Stimulated activated CD4-positive, alpha-beta T cell treated with anti-CD3 and anti-CD28 coated beads, Interleukin-4, amount 100 ng/mL, for 4 hours (primary cell): ENCODE measurements at places on chromosomes 5 and 9.

GRCh38 chr5:149948993-149949392 is 4.4 kb upstream of the PDE6A start:
- no peak for DNase-seq

- DNase-seq, result no peak
Observed at GRCh38 chr9:121559183-121559582, 59.5 kb upstream of the GGTA1 start.

DNA sequence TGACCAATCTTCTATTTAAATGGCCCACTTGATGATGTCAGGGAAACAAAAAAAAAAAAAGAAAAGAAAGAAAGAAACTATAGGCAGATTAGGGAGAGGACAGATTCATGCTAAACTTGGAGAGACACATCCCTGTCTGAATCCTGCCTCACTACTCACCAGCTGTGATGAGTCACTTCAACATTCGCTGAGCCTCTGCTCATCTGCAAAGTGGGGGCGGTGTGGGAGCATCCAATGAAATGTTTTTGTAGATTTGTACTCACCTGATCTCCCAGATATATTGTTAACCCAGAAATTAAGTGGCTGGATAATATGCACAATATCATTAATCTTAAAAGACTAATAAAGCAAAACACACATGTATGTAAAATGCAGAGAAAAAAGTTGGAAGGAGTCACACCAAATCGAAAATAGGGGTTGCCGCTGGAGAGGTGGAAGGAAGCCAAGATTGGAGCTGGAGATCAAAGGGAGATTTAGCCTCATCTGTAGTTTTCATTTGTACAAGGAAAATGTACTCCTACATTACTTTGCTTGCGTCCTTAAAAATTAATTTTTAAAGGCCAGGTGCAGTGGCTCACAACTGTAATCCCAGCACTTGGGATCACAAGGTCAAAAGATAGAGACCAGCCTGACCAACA is 17.0 kb upstream of the ERGIC1 start:
- no peak for DNase-seq

DNA sequence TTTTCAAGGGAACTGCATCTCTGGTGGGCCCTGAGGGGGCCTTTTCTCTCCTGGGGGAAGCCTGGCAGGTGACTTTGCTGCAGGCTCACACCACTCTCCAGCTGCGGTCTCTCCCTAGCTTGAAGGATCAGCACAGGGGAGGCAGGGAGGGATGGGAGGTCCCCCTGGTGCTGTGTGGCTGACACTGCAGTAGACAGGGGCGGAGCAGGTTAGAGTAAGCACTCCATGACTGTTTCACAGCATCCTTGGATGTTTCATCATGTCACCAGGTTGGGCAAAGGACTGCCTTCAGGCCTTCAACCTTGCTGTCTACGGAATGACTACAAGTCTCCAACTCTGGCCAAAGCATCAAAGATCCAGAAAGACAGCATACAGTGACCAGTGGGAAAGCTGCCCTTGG is 470.7 kb downstream of the CDK5RAP2 start:
- DNase-seq, result no peak

GRCh38 chr5:55421074-55421529 is 113.3 kb downstream of the MTREX start:
- no peak for DNase-seq

DNA sequence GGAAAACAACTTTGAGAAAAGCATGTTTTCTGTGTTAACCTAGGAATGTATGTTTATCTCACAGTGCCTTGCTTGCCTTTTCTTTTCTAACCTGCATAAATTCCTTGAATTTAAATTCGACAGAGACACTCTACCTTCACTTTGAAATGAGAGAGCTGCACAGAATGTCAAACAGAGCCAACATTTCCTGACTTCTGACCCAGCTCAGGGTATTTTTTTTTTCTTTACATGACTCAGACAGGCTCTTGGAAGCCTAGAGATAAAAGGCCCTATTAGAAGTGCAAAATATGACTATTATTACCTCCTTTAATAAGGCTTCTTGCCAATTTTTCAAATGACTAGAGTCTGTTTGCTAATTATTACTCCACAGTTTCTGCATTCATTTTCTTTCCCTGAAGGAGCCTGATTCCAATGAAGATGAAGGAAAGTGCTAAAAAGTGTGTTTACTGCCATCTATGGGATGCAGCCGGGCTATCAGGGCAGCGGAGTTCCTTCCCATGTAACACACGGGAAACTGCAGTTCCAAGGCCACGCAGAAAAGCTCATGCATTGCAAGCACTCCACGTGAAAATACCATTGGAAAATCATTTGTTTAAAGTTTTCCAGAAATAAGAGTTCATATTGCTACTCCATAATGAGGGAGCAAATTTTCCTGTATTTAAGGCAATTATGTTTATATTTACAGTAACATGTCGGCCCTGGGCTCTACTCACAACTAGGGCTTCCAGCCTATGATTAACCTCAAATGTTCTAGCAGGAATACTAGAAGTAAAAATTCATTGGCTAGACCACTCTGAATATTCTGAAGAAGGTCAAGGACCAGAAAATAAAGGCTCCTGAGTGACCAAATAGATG is 485.6 kb downstream of the ZSWIM6 start:
- no peak for DNase-seq

GRCh38 chr9:98391406-98391805 is 136.0 kb upstream of the TBC1D2 start:
- no peak for DNase-seq

DNA sequence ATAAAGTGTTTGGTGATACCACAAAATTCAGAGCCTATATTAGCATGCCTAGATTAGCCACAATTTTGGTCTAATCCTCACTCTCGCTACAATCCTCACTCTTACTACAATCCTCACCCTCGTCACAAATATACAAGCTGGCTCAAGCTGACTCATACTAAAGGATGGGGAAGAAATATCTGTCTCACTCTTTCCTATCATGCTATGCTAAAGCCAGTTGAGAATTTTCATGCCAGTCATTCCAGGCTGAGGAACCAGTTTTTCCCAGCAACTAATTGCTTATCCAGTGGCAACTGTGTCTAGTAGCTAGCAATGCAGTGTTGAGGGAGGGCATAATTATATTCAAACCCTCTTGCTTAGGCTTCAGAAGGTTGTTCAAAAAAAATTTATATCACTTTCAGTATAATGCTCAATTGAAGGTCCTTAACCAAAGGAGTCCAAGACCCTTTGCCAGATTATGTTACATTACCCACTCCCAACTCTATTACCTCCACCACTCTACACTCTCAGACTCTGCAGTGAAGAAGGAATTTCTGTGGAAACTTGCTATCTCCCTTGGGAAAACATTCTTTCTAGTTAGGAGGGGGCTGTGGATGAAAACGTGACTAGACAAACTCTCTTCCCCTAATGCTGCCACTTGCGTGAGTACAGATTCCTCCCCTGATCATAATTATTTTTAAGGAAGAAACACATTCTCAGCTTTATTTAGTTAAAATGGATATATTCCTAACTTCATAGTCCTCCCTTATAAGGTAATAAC is 810.3 kb upstream of the ACO1 start:
- no peak for DNase-seq

DNA sequence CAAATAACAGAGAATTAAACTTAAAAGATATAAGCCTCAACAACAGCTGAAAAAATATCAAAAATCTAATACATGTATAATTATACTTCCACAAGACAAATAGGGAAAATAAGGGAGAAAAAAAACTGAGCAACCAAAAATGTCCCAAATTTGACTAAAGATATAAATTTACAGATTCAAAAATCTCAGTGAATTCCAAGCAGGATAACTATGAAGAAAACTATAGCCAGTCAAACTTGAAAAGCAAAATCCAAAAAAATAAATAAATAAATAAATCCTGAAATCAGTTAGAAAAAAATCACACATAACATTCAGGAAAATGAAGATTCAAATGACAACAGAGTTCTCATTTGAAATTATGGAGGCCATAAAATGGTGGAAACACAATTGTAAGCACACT is 56.7 kb downstream of the AGTPBP1 start:
- no peak for DNase-seq

- DNase-seq, result no peak
Observed at GRCh38 chr5:108773330-108773729, 25.6 kb downstream of the FER start.

DNA sequence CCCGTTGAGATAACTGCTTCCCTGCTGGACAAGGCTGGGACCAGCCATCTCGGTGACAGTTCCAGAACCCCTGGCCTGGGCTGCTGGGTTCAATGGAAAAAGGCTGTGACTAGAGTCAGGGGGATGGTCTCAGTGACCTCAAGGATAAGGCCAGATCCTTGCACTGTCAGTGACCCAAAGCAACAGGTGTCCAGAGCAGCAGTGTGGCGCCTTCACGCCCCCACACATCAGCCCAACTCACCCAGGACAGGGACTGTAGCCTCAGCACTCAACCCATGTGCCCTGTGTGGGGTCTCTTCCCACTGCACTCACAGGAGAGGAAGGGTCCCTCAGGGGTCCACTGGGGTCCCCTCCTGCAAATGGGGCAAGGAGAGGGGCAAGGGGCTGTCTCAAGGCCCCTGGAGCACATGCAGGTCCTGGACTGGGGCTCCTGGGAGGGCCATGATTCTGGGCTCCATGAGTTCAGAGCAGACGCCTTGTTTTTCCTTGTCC is 698 bp upstream of the LCN2 start:
- DNase-seq, result no peak

GRCh38 chr9:119004618-119004990 is 364.6 kb downstream of the BRINP1 start:
- DNase-seq, result no peak

GRCh38 chr5:174731214-174732035 is 7.0 kb downstream of the MSX2 start:
- no peak for DNase-seq

- no peak for DNase-seq
Observed at GRCh38 chr5:125036494-125036893, 290.1 kb upstream of the ZNF608 start.

GRCh38 chr5:3214838-3215374 is 380.7 kb upstream of the IRX1 start:
- no peak for DNase-seq

- no peak for DNase-seq
Observed at GRCh38 chr5:147240266-147240985, 5.6 kb downstream of the STK32A start.

DNA sequence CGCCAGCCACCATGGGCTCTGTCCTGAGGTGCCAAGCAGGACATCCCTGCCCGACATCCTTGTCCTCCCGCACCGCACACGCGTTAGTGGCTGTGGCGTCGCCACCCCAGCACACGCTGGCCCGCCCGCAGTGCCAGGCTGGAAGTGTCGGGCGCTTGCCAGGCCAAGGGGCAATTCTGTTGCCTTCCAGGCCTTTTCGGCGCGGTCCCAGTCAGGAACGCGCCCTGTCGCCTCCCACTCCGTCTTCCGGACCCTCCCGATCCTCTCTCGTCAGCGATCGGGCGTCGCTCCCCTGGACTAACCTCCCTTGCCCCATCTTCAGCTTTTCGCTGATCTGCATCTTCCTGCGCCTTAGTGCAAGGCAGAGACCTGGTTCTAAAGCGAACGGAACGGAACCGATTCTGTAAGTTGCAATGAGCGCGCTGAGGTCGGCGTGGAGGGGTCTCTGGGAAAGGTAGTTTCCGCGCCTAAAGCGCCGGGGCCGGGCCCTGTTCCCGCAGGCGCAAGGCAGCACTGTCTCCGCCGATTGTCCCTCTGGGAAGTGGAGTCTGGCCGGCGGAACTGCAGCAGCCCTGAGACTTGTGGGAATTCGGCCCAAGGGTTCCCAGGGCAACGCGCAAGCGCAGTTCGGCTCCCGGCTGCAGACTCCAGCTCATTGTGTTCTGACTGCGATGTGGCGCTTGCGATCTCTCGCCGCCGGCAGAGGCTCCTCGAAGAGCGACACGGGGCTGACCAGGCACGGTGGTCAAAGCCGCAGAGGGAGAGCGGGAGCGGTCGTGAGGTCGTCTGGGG is at the start of gene ZNF454:
Gene ZNF454, plus strand, starts transcription at position 630 of the 792 bp plus-strand sequence. CDS start 1,594 bp downstream, outside the sequence.
- no peak for DNase-seq

GRCh38 chr5:16559702-16560101 is 57.1 kb downstream of the RETREG1 start:
- DNase-seq, result no peak

DNA sequence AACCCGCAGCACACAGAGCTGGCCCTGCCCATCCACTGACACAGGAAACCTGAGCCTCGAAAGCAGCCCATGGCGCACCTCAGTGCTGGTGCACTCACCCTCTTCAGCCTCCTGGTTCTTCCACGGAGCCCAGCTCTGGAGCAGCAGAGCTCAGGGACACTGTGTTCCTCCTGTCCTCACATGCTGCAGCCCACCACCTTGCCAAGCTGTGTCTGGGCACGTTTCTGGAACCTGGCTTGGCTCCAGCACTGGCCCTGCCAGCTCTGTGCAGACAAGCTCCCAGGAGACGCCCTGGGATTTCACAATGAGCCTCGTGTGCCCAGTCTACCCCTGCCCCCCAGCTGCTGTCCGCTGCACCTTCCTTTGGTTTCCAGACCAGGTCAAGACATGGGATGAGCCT is 119.5 kb downstream of the SYK start:
- DNase-seq, result no peak

GRCh38 chr9:706606-707459 is 134.7 kb upstream of the DMRT1 start:
- peak; percentile 5 for DNase-seq

DNA sequence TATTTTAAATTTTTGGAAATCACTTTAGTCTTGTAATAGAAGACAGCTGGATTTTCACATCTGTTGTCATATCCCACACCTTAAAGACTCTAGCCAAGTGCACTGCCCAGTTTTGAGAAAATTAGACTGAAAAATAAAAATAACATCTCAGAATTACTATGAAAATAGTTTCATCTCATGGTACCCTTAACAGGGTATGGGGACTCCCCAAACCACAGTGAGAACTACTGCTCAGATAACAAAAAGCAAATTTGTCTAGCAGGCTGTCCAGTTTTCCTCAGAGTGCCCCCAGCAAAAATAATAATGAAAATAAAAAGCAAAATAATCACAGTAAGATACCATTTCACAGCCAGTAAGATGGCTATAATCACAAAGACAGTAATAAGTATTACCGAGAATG is 6.5 kb downstream of the UBQLN1 start:
- DNase-seq, result no peak

GRCh38 chr5:158843305-158843704 is 256.4 kb downstream of the EBF1 start:
- DNase-seq, result no peak

GRCh38 chr9:117704597-117704996 is 394 bp downstream of the TLR4 start:
- DNase-seq, result no peak

- no peak for DNase-seq
Observed at GRCh38 chr9:20227166-20227874, 395.0 kb downstream of the MLLT3 start.

GRCh38 chr9:133527444-133527920 is 2.7 kb upstream of the MYMK start:
- no peak for DNase-seq

- DNase-seq, result no peak
Observed at GRCh38 chr5:134028496-134028895, 23.7 kb upstream of the VDAC1 start.

DNA sequence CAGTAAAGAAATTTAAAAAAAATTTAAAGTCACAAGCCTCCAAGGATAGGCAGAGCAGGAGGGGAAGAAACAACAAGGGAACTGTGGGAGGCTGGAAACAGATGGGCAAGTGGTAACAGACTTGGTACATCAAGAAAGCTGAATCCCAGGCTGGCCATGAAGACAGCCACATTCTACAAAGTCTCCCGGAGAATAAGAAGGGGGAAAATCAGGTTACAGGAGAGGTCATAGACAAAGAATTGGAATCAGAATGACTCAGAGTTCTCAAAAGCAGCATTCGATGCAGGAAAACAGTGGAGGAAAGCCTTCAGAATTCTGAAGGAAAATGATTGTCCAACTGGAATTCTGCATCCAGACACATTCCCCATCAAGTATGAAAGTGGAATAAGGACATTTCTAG is 129.7 kb downstream of the ADAMTS2 start:
- no peak for DNase-seq

- no peak for DNase-seq
Observed at GRCh38 chr9:132673355-132673754, 3.1 kb downstream of the GTF3C4 start.

GRCh38 chr5:59326596-59326995 is 566.9 kb downstream of the PDE4D start:
- no peak for DNase-seq
